ENCODE measurements at places on chromosomes 11 and 22. TPM values are rescaled to one million over a fixed set of nuclear protein-coding genes. Genes with fewer than 3 reads are reported as not detected.

The TRPM5 gene
- under 0.01 TPM for total RNA-seq

The SCGB1A1 gene
- total RNA-seq, result not detected

The PPFIBP2 gene
- 16.8 TPM for total RNA-seq

The TREH gene
- not detected for total RNA-seq

The AHNAK gene
- 720 TPM for total RNA-seq

The EI24 gene
- 76.0 TPM for total RNA-seq

- peak overlapping the region; percentile 60 for H3K27ac ChIP-seq
- no peak for DNase-seq
- H3K4me1 ChIP-seq, result peaks cover 36% of the 10 kb centered on the region
- no peaks in the 10 kb centered on the region for H3K27me3 ChIP-seq
- H3K4me3 ChIP-seq, result no peak overlapping the region
These were observed 28.9 kb downstream of the SIK2 start for GRCh38 chr11:111631024-111631665.

DNA sequence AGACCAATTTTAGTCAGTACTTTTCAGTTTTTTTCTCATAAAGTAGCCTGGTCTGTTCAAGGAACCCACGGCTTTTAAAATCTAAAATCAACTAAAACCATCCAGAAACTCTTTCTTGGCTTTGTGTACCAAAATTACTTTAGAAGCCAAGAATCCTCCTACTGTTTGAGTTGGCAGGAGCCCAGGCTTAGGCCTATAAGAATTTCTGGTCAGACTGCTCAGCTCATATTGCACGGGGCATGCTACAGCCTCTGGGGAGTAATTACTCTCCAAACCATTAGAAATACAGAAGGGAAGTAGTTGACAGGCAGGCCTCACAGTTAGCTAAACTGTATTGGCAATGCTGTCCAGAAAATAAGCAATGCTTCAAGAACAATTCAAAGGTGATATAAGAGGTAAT, 1862.9 kb upstream of the RAG2 start:
- H3K4me3 ChIP-seq, result no peak overlapping the region
- H3K36me3 ChIP-seq, result no peaks in the 10 kb centered on the region
- H3K27ac ChIP-seq, result peak overlapping the region; percentile 68
- H3K27me3 ChIP-seq, result no peaks in the 10 kb centered on the region
- H3K4me1 ChIP-seq, result no peaks in the 10 kb centered on the region
- no peak for DNase-seq

- DNase-seq, result no peak
- H3K4me1 ChIP-seq, result no peaks in the 10 kb centered on the region
- no peak overlapping the region for H3K4me3 ChIP-seq
These were observed 1207.2 kb downstream of the LRRC4C start for GRCh38 chr11:40252236-40252635.

DNA sequence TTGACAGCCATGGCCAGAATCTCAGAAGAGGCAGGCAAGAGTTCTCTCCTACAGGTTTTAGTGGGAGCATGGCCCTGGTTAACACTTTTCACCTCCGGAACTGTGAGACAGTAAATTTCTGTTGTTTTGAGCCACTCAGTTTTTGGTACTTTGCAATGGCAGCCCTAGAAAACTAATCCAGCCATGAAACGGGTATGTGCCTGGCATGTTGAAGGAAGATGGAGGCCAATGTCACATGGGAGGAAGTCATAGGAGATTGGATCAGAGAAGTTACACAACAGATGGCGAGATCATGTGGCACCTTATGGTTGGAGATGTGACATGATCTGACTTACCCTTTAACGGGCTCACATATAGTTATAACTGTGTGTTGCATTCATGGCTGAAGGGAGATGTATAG, 63.2 kb upstream of the EED start:
- H3K4me1 ChIP-seq, result peaks cover 25% of the 10 kb centered on the region
- H3K4me3 ChIP-seq, result no peak overlapping the region
- DNase-seq, result no peak

- H3K27me3 ChIP-seq, result no peaks in the 10 kb centered on the region
- H3K36me3 ChIP-seq, result no peaks in the 10 kb centered on the region
- no peak overlapping the region for H3K27ac ChIP-seq
These were observed 17.0 kb downstream of the MRPL48 start for GRCh38 chr11:73804712-73805111.

GRCh38 chr11:107804971-107805370, 53.6 kb downstream of the SLC35F2 start:
- no peaks in the 10 kb centered on the region for H3K4me1 ChIP-seq
- no peak overlapping the region for H3K27ac ChIP-seq
- no peak overlapping the region for H3K4me3 ChIP-seq

DNA sequence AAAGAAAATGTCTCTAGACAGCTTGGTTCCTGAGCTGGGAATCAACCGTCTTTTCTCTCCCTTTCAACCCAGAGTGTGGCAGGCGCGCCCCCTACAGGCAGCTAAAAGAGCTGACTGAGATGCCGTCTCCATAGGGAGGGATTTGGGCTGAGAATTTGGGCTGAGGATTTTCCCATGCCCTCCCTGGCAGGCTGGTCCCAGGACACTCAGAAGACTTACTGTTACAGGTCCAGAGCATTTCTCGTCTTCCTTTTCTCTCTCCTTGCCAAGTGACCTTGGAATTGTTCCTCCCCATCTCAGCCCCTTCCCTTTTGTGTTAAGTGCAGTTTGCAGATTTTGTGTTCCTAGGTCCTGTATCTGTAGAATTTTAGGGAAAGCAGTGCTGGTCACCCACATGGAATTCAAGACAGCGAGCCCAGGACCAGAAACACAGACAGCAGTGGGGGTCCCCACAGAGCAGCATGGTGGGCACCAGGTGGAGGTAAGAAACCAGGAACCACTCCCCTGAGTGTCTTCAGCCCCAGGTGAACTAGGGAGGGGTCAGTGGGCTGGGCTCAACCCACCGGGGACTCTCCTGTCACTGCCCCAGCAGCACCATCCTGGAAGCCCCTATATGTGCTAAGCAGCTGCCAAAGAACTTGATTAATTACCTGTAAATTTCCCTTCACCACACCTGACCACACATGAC, 9.9 kb upstream of the IGLL5 start:
- H3K27ac ChIP-seq, result no peak overlapping the region
- no peak overlapping the region for H3K4me3 ChIP-seq
- peak; percentile 92 for DNase-seq
- H3K4me1 ChIP-seq, result no peaks in the 10 kb centered on the region
- no peaks in the 10 kb centered on the region for H3K27me3 ChIP-seq

GRCh38 chr11:119759324-119759723, 30.3 kb upstream of the NECTIN1 start:
- H3K4me3 ChIP-seq, result no peak overlapping the region
- DNase-seq, result peak; percentile 94
- H3K27ac ChIP-seq, result no peak overlapping the region
- peaks cover 13% of the 10 kb centered on the region for H3K4me1 ChIP-seq
- peaks cover 8% of the 10 kb centered on the region for H3K27me3 ChIP-seq

DNA sequence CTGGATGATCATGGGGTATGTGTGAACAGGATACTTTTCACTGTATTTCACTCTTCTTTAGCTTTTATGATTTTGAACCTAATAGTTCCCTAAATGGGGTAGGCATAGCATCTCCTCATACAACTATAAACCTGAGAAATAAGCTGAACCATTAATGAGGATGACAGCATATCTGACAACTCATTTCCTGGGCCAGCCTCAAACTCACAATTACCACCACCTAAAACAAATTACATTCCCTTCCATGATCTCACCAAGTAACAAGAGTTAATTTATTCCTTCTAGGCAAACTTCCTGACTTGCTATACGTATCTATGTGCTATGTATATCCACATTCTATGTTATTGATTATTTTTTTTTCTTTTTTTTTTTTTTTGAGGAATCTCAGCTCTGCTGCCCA, 23.0 kb downstream of the SIK3 start:
- H3K4me3 ChIP-seq, result no peak overlapping the region
- no peak overlapping the region for H3K27ac ChIP-seq
- H3K4me1 ChIP-seq, result peaks cover 40% of the 10 kb centered on the region
- no peaks in the 10 kb centered on the region for H3K27me3 ChIP-seq

GRCh38 chr11:114079511-114080065, 20.1 kb downstream of the ZBTB16 start:
- peaks cover 22% of the 10 kb centered on the region for H3K27me3 ChIP-seq
- H3K36me3 ChIP-seq, result no peaks in the 10 kb centered on the region
- H3K4me1 ChIP-seq, result peaks cover 11% of the 10 kb centered on the region
- no peak overlapping the region for H3K4me3 ChIP-seq

- no peak overlapping the region for H3K4me3 ChIP-seq
- H3K4me1 ChIP-seq, result no peaks in the 10 kb centered on the region
- H3K27ac ChIP-seq, result no peak overlapping the region
These were observed 24.4 kb downstream of the SGSM1 start for GRCh38 chr22:24830205-24830979.

- peaks cover 9% of the 10 kb centered on the region for H3K4me1 ChIP-seq
- H3K27ac ChIP-seq, result no peak overlapping the region
- peak; percentile 62 for DNase-seq
These were observed 926 bp upstream of the GALR3 start for GRCh38 chr22:37822079-37822833.

DNA sequence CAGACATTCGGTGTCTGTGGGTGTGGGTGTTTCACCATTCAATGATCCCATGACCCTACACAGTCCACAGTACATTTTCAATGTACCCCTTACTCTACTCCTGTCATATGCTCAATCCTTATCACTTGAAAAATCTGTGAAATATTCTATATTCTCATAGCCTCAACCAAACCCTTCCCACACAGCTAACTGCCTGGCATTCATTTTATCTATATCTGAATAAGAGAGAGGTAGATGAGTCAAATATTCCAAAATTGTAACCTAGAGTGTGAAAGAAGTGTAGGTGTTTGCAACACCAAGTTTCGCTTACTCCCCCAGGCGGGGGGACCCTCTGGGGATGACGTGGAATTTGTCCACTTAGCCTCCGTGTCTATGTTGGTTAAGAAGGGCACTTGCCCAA, 354.8 kb downstream of the ETS1 start:
- no peak overlapping the region for H3K27ac ChIP-seq
- no peaks in the 10 kb centered on the region for H3K27me3 ChIP-seq
- no peak overlapping the region for H3K4me3 ChIP-seq
- no peaks in the 10 kb centered on the region for H3K36me3 ChIP-seq

DNA sequence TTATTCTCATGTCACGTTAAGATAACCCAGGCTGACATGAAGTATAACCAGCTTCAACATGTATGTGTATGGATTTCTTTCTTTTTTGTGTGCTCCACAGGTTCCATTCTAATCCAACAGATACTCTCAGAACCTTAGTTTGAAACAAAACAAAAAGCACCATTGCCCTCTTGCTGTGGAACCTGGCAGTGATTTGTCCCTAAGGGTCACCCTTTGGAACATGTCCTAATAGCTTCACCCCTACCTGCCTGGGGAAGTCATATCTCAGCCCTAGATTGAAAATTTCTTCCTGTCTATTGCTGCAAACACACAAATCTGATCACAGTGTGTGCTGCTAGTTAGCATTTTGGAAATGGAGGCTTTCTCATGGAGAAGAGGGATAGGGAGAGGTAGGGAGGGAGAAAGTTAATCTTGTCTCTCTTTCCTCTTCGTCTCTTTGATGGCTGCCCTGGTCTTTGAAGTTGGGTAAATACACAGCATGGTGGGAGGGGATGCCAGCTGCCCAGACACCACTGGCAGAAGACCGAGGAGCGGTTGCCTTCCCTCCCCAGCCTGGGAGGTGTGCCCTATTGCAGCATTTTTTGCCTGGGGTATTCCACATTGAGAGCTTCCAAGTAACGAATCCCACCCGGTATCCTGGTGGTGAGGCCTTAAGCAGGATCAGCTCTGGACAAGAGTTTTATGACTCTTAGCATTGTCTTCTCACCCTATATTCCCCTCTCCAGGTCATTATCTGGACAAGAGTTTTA, 11.6 kb upstream of the CADM1 start:
- no peak overlapping the region for H3K27ac ChIP-seq
- no peak overlapping the region for H3K4me3 ChIP-seq
- H3K27me3 ChIP-seq, result no peaks in the 10 kb centered on the region
- no peaks in the 10 kb centered on the region for H3K36me3 ChIP-seq
- H3K4me1 ChIP-seq, result no peaks in the 10 kb centered on the region

GRCh38 chr11:67642173-67643120, 2.9 kb upstream of the TBX10 start:
- no peaks in the 10 kb centered on the region for H3K4me1 ChIP-seq
- no peak overlapping the region for H3K4me3 ChIP-seq
- peak; percentile 77 for DNase-seq
- H3K36me3 ChIP-seq, result no peaks in the 10 kb centered on the region

- DNase-seq, result no peak
- no peak overlapping the region for H3K27ac ChIP-seq
- H3K27me3 ChIP-seq, result peaks cover 8% of the 10 kb centered on the region
- H3K36me3 ChIP-seq, result no peaks in the 10 kb centered on the region
These were observed 113.3 kb downstream of the TRIM29 start for GRCh38 chr11:120024586-120024985.

DNA sequence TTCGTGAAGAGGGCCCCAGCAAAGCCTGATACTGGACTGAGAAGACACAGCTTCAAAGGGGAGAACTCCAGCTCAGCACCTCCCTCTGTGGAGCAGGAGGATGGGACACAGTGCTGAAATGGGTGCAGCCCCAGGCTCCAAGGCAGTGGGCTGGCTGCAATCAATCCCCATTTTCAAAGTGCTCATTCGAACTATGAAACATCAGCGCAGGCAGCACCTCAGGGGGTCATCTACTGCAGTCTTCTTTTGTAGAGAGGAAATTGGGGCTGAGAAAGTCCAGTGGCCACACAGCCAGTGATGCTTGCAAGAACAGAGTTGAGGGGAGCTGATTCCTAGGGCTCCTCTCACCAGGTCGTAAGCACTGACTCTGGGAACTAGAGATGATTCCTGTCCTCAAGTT, 25.1 kb downstream of the OPCML start:
- no peaks in the 10 kb centered on the region for H3K4me1 ChIP-seq
- no peak overlapping the region for H3K4me3 ChIP-seq
- DNase-seq, result no peak
- H3K27me3 ChIP-seq, result no peaks in the 10 kb centered on the region
- no peak overlapping the region for H3K27ac ChIP-seq

DNA sequence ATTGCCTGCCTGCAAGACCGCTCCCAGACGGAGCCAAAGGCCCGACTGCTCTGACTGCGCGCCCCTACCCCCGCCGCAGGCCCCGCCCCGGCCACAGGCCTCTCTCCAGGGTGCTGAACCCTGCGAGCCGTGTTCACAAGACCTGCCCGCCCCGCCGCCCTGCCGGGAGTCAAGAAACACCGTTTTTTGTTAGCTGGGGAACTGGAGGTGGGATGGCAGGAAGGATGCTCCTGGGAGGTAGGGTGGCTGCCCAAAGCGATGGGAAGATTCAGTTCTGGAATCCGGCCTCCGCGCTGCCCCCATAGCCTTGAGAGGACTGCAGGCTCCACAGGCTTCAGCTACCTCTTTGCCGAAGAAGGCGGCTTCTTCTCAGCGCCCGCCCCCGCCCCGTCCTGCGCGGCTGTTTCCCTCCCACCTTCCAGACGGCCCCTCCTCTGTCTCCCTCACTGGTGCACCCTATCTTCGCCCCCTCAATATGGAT, 2.7 kb upstream of the PDE2A start:
- H3K4me1 ChIP-seq, result no peaks in the 10 kb centered on the region
- H3K4me3 ChIP-seq, result no peak overlapping the region
- H3K36me3 ChIP-seq, result no peaks in the 10 kb centered on the region
- H3K27ac ChIP-seq, result no peak overlapping the region
- H3K27me3 ChIP-seq, result peaks cover 85% of the 10 kb centered on the region

- DNase-seq, result peak; percentile 84
- H3K4me1 ChIP-seq, result no peaks in the 10 kb centered on the region
- no peak overlapping the region for H3K27ac ChIP-seq
- H3K36me3 ChIP-seq, result peaks cover 13% of the 10 kb centered on the region
- no peak overlapping the region for H3K4me3 ChIP-seq
These were observed 6.2 kb downstream of the TAF6L start for GRCh38 chr11:62777389-62777788.

All from osteoblast (primary cell).